BJ (cell line): ENCODE measurements at places on chromosomes 16 and 17.
A peak's percentile ranks its signal among the peaks of the same experiment; 100 is the strongest.

GRCh38 chr17:82936768-82937171 is 96.9 kb upstream of the ZNF750 start:
- no peak for DNase-seq

- DNase-seq, result no peak
These were observed 63.5 kb upstream of the PVALEF start for GRCh38 chr17:81101614-81102306.

DNA sequence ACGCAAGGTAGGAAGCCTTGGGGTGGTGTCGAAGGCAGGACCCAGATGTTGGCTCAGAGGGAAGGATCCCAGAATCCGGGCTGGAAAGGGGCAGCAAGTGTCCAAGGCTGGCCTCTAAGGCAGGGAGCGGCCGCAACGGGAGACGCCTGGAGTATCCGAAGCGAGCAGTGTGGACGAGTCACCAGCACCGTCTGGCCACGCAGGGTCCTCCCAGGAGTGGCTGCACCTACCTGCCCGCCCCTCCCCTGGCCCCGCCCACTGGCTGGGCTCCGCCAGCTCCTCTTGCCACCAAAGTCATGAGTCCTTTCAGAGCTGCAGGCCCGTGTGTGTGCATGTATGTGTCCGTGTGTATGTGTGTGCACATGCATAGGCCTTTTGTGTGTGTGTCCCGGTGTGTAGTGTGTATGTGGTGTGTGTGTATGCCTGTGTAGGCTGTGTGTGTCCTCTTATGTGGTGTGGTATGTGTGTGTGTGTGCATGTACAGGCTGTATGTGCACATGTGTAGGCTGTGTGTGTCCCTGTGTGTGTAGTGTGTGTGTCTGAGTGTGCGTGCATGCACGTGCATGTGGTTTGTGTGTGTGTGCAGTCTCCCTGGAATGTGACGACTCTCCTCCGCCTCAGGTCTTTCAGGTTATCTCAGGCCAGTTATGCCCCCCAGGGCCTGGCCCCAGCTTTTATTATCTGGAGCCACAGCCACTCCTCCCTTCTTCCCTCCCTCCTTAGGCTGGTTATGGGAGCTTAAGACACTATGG is at the start of gene PRSS8:
TSS of gene PRSS8 (minus strand) at position 193 of the 752 bp plus-strand sequence. CDS start 229 bp downstream, outside the sequence.
- no peak for DNase-seq

GRCh38 chr17:79832218-79833109 is 6.8 kb downstream of the CBX4 start:
- DNase-seq, result no peak

DNA sequence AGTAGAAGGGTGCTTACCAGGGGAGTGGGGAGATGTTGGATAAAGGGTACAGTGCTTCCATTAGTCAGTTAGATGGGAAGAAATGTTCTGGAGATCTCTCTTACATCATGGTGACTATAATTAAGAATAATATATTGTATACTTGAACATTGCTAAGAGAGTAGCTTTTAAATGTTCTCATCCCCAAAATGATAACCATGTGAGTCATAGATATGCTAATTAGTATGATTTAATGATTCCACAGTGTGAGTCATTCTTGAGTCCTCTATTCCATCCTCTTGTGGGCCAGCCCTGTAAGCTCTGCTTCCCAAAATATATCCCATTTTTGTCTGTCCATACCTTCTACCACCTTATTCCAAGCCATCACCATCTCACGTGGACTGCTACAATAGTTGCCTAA is 80.6 kb upstream of the CDH11 start:
- peak; percentile 34 for DNase-seq

GRCh38 chr17:66016231-66016630 is 175.7 kb downstream of the CEP112 start:
- DNase-seq, result no peak

DNA sequence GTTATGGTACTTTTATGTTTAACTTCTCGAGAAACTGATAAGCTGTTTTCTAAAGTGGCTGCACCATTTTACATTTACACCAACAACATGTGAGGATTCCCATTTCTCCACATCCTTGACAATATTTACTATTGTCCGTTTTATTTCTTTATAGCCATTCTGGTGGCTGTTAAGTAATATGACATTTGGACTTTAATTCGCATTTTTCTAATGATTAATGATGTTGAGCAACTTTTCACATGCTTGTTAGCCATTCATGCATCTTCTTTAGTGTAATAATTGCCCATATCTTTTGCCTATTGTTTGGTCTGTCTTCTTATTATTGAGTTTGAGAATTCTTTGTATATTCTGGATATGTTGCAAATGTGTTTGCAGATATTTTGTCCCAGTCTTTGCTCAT is 114.2 kb downstream of the DNAH9 start:
- no peak for DNase-seq

DNA sequence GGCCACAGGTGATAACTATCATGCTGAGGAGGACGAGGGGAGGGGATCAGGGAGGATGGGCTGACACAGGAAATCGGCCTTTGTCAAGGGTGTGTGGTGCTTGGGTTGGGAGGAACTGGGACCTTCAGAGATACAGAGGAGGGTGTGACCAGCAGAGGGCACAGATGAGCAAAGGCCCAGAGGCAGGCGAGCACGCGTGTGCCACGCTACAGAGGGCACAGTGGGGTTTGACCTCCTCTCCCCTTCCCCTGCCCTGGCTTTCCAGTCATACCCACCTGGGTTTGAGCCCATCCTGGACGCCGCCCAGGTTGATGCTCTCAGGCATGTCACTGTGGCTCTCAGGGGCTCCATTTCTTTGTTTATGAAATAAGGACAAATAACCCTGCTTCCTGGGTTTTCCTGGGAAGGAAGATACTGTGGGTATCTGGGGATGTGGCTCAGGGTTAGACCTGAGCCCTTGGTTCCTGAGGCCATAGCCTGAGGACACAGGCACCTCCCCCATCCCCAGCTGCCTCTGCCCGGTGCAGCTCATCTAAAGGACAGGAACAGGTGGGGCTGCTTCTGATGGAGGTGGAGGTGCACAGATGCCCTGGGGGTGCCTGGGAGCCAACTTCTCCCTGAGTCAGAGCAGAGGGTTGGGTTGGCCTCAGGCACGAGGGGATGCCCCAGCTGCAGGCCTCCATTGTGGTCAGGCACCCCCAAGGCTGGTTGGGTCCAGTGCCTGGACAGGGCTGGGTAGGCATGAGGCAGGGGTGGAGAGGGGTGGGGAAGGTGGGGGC is 51.8 kb downstream of the BEAN1 start:
- no peak for DNase-seq

GRCh38 chr17:67637901-67638641 is 79.7 kb upstream of the NOL11 start:
- no peak for DNase-seq

DNA sequence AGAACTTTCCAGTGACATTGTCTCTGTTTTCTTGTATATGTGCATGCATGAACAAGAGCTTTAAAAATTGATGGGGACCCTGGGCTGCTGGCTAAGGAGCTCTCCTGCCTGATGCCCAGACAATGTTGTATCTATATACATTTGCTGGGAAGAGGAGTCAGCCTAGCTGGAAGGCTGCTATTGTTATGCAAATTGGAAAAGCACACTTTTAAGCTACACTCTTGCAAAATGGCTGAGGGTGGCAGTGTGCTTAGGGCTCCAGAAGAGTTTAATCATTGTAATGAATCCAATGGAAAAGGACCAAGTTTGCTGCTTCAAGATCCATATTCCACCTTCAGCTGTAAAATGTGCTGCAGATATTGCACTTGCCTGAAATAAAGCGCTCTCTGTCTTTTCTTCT is 171.8 kb downstream of the PRKCA start:
- DNase-seq, result no peak

GRCh38 chr17:77256710-77257109 is 115.9 kb downstream of the SEC14L1 start:
- no peak for DNase-seq

DNA sequence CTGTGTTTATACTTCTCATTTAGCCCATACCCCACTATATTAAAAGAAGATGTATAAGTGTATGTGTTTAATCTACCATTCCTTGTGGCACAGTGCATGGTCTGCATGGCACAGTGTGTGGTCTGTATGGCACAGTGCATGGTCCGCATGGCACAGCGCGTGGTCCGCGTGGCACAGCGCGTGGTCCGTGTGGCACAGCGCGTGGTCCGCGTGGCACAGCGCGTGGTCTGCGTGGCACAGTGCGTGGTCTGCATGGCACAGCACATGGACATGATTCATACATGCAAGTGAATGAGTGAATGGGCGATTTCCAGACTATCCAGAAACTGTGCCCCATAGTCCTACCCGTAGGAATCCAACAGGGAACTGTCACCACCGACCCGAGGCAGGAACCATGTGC is 632.6 kb downstream of the MAF start:
- DNase-seq, result no peak

GRCh38 chr16:24689128-24689527 is 40.3 kb upstream of the TNRC6A start:
- DNase-seq, result no peak

- no peak for DNase-seq
These were observed 318.3 kb downstream of the PHKB start for GRCh38 chr16:47779201-47780016.

GRCh38 chr16:47018223-47018891 is 44.9 kb upstream of the DNAJA2 start:
- no peak for DNase-seq

DNA sequence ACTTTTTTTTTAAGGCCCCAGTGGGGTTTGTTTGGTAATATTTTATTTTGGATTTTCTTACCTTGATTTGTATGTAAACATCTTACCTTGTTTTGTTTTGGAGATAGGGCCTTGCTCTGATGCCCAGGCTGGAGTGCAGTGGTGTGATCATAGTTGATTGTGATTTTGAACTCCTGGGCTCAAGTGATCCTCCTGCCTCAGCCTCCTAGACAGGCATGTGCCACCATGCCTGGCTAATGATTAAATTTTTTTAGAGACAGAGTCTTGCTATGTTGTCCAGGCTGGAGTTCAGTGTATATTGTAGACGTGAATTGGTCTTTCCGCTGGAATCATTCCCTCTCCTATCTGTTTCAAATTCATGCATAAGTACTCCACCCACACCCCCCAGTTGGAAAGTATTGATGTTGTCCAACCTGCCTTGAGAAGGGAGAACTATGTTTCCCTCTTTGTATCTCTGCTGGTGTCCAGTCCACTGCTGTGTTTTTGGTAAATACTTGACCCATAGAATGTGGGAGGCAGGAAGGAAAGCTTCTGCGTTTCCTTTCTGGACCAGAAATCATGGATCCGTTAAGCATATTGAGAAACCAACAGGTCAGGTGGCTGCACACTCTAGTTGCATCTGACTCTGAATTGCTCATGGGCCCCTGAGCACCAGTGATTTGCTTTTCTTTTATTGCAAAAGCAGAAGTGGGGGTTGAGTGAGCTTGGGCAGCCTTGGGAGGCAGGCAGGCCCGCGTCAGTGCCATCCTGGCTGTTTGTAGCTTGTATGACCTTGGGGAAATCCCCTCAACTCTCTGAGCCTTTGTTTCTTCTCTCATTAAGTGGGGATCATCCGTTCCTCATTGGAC is 25.0 kb downstream of the RMI2 start:
- DNase-seq, result no peak

- DNase-seq, result no peak
These were observed 87.0 kb downstream of the CBLN1 start for GRCh38 chr16:49194537-49195236.

DNA sequence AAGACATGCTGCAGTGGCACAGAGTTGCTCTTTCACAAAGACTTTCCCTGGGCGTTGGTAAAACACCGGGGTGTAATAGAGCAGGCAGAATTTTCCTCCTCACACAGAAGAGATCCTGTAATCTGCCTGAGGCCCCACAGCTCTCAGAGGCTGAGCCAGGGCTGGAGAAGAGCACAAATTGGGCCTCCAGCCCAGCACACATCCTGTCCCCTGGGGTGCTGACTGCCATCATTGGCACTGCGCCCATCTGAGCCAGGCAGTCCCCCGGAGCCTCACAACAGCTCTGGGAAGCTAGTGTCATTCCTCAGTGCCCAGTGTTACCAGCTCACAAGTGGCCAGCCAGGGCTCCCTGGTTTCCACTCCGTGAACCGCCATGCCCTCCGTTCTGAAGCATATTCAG is 119.4 kb downstream of the SOCS1 start:
- DNase-seq, result no peak

- DNase-seq, result no peak
These were observed 31.7 kb downstream of the RBBP6 start for GRCh38 chr16:24571096-24571495.

DNA sequence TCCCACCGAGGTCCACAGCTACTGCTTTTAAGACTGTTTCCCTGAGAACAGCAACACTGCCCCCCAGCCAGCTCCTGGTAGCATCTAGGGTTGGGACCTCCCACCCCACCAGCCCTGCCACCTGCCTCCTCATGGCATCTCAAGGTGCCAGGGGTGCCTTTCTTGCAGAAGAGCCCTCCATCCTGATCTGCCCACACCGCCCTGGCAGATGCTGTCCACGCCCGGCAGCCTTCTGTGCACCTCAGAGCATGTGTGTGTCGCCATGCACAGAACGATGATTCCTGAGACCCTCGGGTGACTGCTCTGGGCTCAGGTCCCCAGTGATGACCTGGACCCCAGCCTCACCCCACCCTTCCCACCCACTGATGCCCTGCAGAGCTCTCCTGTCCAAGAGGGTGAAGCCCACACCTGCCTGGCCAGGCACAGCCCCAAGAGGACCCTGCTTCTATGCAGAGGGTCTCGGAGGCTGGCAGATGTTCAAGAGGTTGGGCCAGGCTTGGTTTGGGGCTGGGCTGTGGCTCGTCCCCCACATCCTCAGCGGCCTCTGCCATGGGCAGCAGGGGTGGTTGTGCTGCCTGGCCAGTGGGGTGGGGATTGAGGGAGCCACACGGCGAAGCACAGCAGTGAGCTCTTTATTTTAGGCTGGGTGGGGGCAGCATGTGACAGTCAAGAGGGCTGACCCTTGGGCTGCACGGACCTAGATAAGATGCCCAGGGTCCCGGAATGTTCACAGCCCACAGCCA is 5.2 kb upstream of the SPATA2L start:
- DNase-seq, result no peak

GRCh38 chr16:87607223-87607622 is 4.9 kb downstream of the JPH3 start:
- DNase-seq, result no peak

DNA sequence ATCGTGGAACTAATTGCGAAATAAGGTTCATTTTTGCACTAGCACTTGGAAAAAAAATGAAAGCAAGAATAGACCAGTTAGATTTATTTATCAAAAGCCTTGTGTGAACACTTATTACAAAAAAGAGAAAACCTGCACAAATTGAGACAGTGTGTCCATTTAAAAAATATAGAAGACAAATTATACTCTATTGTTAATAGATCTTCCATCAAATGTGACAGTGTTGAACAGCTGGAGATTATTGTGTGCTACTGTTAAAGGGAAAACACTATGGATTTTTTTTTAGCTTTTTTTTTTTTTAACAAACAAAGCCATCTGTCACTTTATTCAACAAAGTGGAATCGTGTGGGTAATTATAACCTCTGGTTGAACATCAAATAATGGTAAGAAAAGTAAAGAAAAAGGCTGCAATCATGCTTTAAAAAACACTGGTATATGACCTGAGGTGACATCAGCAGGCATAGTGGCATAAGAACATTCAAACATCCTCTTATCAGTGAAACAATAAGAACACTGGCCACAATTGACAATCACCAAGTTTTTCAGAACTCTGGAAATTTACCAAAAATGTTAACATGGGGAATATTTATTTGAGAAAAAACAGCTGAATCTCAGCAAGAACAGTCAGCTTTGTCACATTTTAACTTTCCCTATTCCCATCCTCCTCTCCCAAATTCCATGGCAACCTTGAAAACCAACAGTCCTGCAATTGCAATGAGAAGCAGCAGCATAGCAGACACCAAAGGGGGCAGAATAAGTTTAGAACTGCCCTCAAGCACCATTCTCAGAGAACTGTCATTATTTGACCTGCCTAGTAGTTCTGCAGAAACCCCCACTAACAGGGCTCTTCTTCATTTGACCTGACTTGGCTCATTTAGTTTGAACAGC is 442.3 kb upstream of the MON1B start:
- no peak for DNase-seq

GRCh38 chr16:12590963-12591362 is 212.7 kb downstream of the CPPED1 start:
- DNase-seq, result no peak
